ENCODE measurements at places on chromosomes 4 and X.

GRCh38 chr4:112626228-112626627 lies 10.5 kb downstream of the ZGRF1 start:
- DNase-seq, result no peak

- DNase-seq, result peak; percentile 48
These were observed at the start of gene CRLF2 for GRCh38 chrX:1212532-1212931. TSS of gene CRLF2 (minus strand) at chrX:1212649. CDS start at chrX:1212634, 15 bp downstream.

GRCh38 chr4:82201303-82201702 lies 172.5 kb downstream of the HNRNPD start:
- no peak for DNase-seq

- no peak for DNase-seq
These were observed 164.4 kb downstream of the GRIA3 start for GRCh38 chrX:123348468-123348867.

GRCh38 chrX:102658556-102658955 lies 7.3 kb downstream of the GPRASP1 start:
- DNase-seq, result no peak

DNA sequence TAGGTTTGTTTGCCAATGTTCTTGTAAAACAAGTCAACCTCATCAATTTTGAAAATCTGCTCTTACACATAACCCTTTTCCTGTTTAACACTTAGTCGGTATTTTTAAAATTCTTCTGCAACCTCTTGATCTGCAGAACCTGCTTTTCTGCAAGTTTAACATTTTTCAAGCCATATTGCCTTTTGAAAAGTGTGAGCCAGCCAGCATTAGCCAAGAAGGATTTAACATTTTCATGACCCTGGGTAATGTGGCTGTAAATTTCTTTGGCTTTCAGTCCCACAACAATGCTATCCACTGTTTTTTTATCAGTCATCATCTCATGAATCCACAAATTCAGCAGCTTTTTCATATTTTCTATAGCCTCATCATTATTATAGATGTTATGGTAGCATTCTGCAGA lies 956.5 kb downstream of the FAT4 start:
- no peak for DNase-seq

DNA sequence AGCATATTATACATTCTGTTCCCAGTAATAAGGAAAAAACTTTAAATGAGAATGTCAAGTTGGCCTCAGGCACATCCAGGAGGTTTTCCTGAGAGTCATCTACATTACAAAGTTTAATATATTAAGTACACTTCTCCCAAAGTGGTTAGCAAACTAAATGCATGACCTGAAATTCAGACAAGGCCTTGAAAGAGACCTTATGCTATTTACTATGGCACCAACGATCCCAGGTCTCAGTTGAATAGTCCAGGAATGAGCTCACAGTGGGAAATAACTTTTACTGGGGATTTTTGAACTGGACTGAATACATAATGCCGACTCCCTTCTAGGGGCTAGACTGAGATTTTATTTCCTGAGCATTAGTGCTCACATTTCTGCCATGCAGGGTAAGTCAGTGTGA lies 1577.5 kb upstream of the PCDH7 start:
- no peak for DNase-seq

DNA sequence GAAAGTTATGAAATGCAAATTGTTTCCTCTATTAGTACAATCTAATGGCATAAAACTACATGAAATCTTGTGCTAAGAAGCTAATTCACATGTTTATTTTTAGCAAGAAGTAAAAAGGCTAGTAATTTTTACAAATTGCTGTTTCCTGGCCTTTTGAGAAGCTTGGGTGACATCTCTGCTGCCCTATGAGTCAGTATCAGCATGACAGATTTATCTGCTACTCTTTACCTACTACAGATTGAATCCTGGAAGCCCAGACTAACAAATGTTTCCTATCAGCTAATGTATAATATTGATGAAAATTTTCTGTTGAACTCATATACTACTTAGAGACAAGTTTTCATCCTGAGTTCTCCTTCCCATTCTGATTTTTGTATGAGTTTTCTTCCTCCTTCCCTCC lies 232.4 kb downstream of the DCTD start:
- no peak for DNase-seq

DNA sequence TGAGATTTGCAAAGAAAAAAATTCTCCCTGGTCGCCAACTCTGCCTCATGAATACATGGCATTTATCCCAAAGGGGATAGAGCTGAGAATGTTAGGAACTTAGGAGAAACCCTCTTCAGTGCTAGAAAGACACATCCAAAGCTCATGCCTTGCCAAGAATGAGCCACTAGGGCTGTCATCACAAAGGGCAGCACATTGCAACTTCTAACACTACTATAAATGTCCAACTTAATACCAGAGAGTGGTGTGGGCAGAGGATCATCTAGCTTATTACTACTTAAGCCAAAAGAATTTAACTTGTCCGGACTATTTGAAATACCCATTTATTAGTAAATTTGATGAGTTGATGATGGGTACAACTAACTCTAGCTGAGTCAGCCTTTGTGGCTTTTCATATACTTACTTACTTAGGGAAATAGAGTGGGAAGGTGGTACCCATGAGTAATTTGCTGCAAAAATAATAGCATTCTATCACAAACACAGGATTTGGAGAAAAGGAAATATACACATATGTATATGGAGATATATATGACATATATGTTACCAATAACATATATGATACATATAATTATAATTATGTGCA lies 66.3 kb upstream of the GAB1 start:
- no peak for DNase-seq

DNA sequence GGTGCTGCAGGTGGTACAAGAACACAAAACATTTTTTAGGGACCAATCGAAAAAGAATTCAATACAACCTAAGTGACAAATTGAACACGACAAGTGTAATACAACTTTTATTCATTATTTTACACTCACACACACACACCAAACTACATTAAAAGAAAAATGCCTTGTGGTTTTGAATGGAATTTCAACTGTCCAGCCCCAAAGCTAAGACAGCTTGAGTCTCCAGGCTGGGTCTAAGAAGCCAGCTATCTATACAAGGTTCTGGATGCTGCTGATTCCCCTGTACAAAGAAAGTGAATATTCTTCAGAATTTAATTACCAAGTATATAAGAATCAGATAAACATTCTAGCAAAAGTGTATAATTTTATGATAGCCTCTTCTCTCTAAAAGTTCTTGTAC lies 118.2 kb downstream of the PPP3CA start:
- DNase-seq, result no peak

GRCh38 chr4:44662623-44663005 lies 11.2 kb upstream of the YIPF7 start:
- no peak for DNase-seq

- no peak for DNase-seq
These were observed 199.0 kb upstream of the LNX1 start for GRCh38 chr4:53790286-53790685.

- no peak for DNase-seq
These were observed 154.9 kb downstream of the FRMPD4 start for GRCh38 chrX:12292996-12293765.

DNA sequence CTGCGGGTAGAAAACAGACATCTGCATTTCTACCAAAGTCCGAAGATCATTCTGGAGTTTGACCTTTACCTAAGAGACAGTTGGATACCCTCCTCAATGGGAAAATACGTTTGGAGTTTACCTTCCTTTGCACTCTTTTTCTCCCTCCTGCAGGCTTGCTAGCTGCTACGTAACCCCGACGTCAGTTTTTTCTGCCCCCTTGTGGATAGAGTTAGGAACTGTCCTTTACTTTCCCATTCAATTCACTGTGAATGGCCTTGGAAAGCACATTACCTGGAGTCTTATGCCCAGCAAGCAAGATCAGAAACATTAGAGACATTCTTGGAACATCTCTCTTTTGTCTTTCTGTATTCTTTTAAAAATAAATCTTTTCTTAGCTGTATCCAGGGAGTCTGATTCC lies 250.7 kb downstream of the NAP1L3 start:
- DNase-seq, result no peak

DNA sequence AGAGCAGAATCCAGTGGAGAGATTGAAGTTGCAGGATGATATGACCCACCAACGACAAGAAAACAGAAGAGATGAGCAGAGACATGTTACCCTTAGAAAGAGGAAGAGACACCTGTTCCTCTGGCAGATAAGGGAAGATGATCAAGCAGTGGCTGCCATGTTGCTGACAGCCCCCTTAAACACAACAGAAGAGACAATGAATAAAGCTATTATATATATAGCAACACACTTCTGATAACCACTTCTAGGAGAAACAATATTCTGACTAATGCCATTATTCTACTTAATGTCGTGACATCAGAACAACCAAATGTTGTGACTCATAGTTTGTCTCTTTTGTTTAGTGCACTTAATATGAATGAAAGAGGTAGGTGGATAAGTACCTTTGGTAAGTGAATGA lies 44.9 kb downstream of the SH3RF1 start:
- DNase-seq, result no peak

DNA sequence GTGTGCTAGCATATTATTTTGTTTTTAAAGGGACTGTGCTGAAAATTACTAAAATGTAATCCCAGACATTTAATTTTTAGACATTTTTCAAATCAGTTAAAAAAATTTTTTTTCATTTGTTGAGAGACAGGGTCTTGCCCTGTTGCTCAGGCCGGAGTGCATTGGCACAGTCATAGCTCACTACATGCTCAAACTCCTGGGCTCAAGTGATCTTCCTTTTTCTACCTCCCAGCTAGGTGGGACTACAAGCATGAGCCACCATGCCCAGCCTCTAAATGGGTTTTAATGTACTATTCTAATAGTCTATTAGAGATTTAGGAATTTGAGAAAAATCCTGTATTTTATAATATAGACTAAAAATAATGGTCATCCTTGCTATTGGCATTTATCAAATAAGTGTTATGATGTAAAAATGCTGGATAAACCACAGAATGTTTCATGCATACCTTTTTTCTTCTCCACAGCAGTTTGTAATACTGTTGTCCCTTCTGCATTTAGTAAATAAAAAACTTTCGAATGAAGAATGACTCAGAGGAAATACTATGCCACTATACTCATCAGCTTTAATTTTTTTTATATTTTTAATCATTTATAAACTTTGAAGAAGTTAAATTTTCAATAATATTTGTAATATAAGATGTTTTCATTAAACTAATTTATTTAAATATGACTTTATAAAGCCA lies 29.9 kb downstream of the CPEB2 start:
- no peak for DNase-seq

DNA sequence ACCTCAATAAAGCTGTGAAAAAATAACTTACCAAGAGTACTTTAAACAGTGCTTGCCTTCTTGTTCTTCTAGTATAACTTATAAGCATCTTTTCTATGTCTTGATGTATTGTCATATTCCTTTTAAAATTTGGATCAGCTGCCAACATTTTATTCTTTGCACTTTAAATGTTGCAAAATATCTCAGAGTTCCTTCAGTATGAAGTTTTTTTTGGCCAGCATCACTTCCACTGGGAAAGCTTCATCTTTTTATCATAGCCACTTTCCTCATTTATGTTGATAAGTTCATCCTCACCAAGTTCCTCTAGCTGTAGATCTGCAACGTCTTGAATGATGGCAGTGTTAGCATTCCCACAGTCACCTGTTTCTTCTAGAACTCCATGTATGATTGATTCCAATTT lies 24.2 kb downstream of the CXorf58 start:
- no peak for DNase-seq

- no peak for DNase-seq
These were observed 94.4 kb upstream of the AMOT start for GRCh38 chrX:112935029-112935428.

- DNase-seq, result no peak
These were observed 236 bp downstream of the PCDH10 start for GRCh38 chr4:133149364-133149695.

GRCh38 chrX:92232182-92232581 lies 453.0 kb downstream of the PCDH11X start:
- DNase-seq, result no peak

- DNase-seq, result no peak
These were observed at the start of gene PF4V1 for GRCh38 chr4:73853246-73853704. TSS of gene PF4V1 (plus strand) at chr4:73853296. CDS start at chr4:73853363, 67 bp downstream.

GRCh38 chr4:170134821-170135220 lies 45.1 kb upstream of the AADAT start:
- DNase-seq, result no peak

DNA sequence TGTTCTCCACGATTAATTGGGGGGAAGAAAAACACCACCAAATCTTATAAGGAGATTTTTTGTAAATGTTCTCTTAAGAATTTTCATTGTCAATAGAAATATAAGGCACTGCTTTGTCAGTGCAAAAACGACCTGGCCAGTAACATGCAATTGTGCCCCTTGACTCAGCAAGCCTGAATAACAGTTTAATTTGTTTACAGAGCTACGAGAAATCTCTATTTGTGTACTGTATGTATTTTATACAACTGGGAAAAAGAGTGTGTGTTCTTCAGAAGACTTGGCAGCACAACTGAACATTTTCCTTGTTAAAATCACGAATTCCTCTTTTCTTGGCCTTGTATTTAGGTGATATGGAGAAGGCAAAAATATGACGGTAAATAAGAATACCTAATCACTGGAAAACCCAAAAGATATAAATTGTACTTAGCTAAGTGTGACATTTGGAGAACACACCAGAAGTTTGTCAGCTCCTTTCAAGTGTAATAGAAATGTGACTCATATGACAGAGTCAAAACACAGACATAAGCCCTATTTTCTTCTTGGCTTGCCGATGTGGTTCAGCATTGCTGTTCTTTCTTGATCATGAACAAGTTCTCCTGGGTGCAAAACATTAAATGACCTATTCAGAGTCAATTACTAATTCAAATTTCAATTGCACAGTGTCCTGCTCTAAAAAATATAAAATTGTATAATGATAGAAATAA lies 945.0 kb upstream of the INTU start:
- no peak for DNase-seq

- no peak for DNase-seq
These were observed 34.3 kb downstream of the ATP10D start for GRCh38 chr4:47519239-47519883.

- DNase-seq, result no peak
These were observed 13.0 kb upstream of the PDCL2 start for GRCh38 chr4:55604996-55605395.

GRCh38 chr4:15729910-15730533 lies 27.2 kb downstream of the BST1 start:
- peak; percentile 62 for DNase-seq

- DNase-seq, result no peak
These were observed 201.4 kb upstream of the FMR1 start for GRCh38 chrX:147710301-147710700.

DNA sequence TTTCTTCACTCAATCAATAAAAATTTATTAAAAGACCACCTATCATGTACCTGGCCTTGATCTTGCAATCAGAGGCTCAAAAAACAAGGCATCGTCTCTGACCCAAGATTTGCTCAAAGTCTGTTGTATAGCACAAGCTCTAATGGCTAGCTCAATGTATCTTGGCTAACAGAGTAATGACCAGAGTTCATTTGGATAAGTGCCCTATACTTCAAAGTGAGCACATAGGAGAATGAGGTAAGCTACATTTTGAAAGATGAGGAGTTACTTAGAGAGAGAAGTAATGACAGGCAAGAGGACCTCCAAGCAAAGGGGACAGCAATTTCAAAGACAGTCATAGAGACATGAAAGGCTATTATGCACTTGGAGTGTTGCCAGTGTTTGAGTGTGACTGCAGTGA lies 22.9 kb upstream of the GABRQ start:
- no peak for DNase-seq

- DNase-seq, result peak; percentile 9
These were observed 58.9 kb downstream of the NAF1 start for GRCh38 chr4:163107754-163108153.
